ENCODE measurements at places on chromosomes 4 and X.

DNA sequence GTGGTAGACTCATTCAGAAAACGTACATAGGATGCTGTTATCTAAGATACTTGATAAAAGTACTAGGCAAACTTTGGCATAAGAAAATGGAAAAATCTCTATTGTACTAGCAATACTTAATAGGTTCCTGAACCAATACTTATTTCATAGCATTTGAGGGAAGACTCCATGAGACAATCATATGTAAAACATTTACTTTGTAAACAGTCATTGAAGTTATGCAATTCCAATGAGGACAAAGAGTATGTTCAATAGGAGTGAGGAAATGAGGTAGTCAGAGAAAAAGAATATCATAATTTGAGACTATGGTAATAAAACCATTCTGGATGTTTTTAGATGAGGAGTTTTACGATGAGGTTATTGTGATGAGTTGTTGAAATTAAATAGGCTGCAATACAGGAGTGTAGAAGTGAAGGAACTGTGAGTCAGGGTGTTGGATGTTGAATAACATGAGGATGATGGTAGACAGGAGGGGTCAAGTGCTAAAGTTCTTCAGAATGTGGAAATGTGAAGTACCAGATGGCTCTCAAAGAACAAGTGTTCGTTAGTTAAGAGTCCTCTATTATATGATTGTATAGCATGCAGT is 397.9 kb downstream of the PPP3CA start:
- no peak for DNase-seq

DNA sequence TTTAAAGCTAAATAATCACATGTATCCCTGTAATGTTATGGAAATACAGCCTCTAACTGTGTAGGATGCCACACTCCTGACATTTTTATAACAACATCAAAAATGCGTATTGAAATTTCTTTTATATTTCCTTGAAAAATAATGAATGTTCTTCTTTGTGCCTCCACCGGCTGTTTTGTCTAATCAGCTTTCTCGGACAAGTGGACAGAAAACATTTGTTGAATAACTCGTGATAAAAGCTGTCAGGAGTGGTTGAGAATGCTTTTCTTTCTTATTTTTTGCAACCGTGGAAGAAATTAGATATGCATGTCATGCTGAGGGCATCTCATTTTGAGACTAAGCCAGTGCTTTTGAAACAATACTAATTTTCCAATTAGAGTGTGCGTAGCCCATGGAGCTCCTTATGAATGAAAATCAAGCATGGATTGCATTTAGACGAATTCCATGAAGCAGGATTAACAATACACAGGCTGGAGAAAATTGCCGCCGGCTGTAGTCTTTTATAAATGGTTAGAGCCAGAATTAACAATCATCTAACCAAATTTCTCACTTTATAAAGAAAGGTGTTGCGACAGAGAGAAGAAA is 614.5 kb upstream of the LCORL start:
- DNase-seq: no peak

GRCh38 chr4:121370729-121371325 is 10.0 kb downstream of the QRFPR start:
- peak; percentile 32 for DNase-seq

GRCh38 chr4:83010522-83011318 is at the start of gene LIN54:
Gene LIN54, minus strand, starts transcription at chr4:83010823. Its CDS starts 25,979 bp downstream, at chr4:82984844.
- peak; percentile 62 for DNase-seq

DNA sequence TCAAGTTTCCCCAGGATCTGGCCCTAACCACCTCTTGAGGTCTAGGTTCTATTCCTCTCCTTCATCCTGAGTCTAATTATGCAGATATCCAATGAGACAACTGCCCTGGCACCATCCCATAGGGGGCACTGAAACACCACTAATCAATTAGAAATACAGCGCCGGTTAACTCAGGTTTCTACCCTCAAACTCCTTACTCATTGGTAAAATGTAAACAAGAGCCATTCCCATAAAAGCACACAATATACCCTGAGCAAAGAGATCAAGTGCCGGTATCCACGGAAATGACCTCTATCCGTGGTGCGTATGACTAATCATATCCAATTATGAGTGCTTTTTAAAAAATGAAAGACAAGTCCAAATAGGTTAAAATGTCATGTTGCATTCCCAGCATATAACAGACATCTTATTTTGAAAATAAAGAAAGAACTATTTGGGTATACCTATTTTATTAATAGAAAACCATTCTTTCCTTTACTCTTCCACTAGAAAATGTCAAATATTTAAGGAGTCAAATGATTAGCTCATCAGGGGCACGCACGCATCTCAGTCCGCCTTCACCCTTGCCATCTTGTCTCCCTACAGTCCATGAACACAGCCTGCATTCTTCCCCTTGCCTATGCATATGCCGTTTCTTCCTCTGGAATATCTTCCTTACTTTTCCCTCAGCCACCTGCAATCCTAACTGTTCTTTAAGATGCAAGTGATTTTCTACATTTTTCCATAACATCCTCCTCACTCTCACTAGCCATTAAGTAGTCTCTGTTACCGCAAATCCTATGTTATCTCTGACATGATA is 141.1 kb downstream of the MAML3 start:
- DNase-seq: peak; percentile 53

DNA sequence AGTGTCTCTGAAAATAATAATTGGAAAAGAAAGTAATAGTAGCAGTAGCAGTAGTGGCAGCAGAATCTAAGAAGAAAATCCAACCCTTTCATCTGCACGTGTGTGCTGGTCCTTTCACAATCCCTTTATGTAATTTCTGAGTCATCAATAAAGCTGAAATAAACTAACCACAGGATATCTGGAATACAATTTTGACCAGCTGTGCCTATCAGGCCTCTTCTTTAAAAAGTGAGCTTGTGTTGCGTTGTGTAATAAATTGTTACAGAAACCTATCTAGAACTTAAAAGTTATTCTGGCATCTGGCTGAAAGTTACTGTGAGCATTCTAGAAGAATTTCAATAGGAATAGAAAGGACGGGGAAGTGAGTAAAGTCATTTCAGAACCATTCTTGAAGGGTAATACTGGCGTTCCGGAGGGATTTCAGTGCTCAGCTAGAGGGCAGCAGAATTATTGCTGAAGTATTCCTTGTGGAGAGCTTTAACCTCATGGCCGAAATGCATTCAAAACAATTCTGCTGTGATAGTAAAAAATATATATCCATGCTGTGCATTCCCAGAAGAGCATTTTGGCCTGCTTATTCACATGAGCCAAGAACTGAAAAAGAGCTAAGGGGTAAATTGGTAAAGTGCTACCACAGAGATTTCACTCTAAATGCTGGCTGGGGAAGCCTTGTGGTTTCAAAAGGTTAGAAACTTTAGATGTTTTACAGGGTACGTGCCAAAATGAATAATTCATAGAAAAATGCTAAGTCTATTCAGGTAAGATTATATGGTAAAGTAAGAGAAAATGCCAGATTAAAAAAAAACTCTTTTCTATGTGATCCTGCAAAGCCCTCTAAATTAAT is 260.6 kb downstream of the NKX6-1 start:
- no peak for DNase-seq

DNA sequence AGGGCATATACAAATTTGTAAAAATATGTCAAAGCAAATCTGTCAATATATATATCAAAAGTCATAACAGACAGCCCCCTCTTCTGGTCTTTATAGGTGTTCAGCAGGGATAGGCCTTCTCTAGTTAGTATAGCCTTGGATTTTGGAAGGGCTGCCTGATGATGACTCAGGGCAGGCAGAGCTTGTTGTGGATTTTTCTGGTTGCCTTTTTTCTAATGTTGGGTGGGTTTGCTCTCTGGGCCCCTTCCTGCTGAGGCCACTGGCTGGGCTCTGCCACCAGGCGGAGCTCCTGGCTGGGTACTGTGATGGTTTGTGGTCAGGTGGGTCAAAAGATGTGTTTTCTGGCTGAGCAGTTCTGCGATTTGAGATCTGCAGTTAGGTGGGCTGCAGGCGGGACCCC is 294.2 kb downstream of the GRIA2 start:
- no peak for DNase-seq

GRCh38 chrX:28946846-28947245 is 359.6 kb downstream of the IL1RAPL1 start:
- no peak for DNase-seq

- DNase-seq: no peak
Observed at GRCh38 chrX:68999931-69000330, 165.3 kb downstream of the PJA1 start.

- DNase-seq: no peak
Observed at GRCh38 chr4:189092581-189092980, 848.1 kb upstream of the FRG1 start.

DNA sequence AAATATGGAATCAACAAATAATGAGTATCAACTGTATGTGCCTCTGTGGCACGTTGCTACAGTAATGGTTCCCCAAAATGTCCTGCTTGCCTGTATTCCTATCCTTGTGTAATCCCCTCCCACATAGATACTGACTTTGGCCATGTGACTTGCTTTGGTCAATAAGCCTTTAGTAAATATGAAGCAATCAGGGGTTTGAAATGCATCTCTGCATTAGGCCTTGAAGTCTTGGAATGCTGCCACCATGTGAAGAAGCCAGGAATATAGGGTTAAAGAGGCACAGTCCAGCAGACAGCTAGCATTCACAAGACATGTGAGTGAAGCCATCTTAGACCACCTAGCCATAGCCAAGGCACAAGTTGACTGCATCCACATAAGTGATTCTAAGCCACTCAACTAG is 190.9 kb downstream of the GABRB1 start:
- no peak for DNase-seq

DNA sequence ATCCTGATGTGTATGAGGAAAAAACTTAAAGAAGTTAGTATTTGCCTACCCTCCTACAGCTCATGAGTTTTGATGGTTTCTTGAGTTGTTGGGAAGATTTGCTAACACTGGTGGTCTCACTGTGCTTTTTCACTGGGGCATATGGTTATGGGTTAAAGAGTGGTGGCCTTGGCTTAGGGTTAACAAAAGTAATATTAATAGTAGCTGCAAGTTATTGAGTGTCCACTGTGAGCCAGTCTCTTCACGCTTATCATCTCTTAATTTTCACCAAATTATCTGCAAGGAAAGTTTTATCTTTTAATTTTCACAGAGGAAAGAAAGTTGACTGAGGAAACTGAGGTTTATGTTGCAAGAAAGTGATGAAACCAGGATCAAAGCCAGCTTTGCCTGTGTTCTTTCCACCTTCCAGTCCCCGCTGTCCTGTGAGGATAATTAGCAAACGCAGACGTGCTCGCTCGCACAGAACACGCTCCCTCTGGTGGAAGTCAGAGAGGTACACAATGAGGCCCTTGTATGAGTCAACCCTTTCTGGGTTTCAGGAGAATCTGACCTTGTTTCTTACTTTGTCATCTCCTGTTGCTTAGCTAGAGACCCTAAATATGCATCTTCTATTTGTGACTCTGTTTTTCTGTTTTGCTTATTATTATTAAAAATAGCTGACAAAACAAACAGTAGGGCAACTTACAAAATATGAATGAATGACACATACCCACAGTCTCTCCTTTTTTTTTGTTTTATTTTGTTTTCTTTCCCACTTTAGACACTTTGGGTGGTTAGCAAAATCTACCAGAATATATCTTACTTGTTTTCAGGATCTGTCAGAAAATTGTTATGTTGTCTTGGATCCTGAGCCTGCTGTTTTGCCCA is 94.3 kb downstream of the DDIT4L start:
- peak; percentile 52 for DNase-seq

GRCh38 chr4:83110223-83110945 is 4.1 kb downstream of the PLAC8 start:
- DNase-seq: peak; percentile 78

DNA sequence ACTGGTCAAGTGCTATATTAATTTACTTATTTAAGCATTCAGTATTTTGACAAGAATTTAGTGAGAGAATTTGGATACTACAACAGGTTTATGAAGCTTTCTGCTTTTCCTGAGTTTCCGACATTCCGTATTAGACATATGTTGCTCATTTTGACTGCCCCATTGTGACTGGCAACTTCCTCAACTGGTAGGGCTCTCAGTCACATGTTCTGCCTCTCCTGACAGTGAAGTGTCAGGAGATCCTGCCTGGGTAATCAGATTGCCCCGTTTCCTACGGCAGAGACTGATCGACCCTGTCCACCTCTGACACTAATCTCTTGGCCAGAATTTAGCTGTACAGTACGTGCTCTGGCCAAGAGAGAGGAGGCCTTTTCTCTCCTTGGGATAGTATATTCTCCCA is 49.5 kb downstream of the CLNK start:
- no peak for DNase-seq

- DNase-seq: no peak
Observed at GRCh38 chr4:48133669-48134068, 381 bp downstream of the TXK start.

DNA sequence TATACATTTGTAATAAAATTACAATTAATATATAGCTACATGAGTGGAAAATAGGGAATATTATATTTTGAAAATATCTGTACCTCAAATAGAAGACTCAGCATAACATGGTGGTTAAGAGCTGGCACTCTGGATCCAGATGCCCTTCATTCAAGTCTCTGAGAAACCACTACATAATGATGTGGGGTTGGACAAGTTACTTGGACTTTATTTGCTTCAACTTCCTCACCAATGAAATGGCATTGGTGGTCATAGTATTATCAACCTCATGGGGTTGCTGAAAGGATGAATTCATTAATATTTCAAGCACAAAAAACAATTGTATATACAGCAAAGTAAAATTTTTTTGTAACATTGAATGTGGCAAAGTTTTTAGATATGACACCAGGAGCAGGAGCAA is 46.4 kb upstream of the UGT2B7 start:
- no peak for DNase-seq

GRCh38 chr4:81605271-81605670 is 133.6 kb upstream of the RASGEF1B start:
- DNase-seq: no peak

DNA sequence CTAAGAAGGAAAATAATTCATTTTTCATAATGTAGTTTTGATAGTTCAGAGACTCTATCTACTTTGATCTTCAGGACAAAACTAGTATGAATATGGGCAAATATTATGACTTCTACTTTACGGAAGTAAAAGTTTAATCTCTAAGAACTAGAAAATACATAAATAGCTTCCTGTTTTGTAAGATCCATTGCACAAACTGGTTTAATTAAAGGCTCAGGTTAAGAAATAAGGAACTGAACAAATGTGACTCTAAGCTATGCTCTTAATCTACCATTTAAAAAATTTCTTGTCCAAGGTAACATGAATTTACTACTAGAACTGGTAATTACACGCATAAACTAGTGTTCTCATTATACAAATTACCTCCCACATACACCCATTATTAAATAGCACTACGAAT is 360.6 kb downstream of the INPP4B start:
- no peak for DNase-seq

- no peak for DNase-seq
Observed at GRCh38 chrX:7261672-7262332, 113.8 kb upstream of the PUDP start.

- DNase-seq: peak; percentile 68
Observed at GRCh38 chr4:75484190-75484589, 30.0 kb downstream of the RCHY1 start.

- no peak for DNase-seq
Observed at GRCh38 chr4:56342746-56343145, 44.5 kb downstream of the AASDH start.

GRCh38 chr4:11647433-11647832 is 218.7 kb upstream of the HS3ST1 start:
- no peak for DNase-seq

DNA sequence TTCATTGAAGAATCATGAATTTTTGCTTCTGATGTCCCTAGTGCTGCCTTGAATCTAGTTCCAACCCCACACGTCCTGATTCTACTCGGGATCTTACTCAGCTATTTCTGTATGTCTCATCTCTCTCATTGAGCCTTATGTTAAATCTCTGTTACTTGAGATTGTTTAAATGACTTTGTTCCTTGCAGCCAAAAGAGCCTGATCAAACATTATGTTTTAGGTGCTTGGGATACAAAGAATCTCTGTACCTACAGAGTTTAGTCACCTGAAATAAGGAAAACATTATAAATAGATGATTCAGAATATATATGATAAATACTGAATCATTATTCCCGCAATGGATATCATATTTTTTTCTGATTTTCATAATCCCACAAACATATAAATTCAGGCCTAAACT is 13.7 kb upstream of the ANKRD50 start:
- no peak for DNase-seq
